ENCODE measurements at places on chromosomes 5 and 9.

- no peak for DNase-seq
Measured at GRCh38 chr9:89470224-89470839, 27.6 kb downstream of the SEMA4D start.

GRCh38 chr5:9670371-9670770 lies 40.2 kb upstream of the TAS2R1 start:
- DNase-seq: no peak

- no peak for DNase-seq
Measured at GRCh38 chr5:122607818-122608217, 167.1 kb upstream of the SNX2 start.

DNA sequence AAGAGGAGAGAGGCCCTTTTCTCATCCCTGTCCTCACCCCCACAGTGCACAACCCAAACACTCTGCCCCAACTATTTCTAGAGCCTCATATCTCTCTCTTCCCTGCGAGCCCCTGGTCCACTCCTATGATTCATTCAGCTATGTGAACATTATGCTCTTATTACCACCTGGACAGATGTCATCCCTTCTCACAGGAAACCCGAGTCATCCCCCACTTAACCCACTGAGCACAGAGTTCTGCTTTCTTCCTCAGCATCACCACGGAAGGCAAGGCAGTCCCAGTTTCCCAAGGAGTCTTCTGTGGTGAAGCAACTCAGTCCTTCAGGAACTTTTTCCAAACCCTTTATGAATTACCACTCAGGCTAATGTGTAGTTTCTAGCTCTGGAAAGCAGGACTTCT lies 1.3 kb downstream of the DNAI1 start:
- DNase-seq: no peak

DNA sequence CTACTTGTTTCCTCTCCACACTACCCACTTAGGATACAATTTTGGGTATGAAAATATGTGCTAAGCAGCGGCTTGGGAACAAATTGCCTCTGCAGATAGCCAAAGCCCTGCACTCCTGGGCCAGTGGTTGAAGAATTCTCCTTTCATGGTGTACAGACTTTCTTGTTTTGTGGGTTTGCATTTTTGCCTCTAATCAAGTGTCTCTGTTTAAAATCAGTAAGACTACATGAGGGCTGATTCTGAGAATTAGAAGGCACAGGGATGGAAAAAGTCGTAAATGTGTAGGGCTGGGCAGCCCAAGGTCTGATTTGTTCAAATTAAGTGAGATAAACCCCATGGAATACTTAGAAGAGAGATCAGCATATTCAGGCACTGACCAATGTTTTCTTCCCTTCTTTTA lies 103.7 kb upstream of the CD180 start:
- DNase-seq: no peak

- no peak for DNase-seq
Measured at GRCh38 chr5:148205044-148205806, 2.4 kb downstream of the SPINK6 start.
